Cerebellar nuclear complex (tissue), 1 donor: ENCODE measurements at places on chromosomes 11 and 22.

DNA sequence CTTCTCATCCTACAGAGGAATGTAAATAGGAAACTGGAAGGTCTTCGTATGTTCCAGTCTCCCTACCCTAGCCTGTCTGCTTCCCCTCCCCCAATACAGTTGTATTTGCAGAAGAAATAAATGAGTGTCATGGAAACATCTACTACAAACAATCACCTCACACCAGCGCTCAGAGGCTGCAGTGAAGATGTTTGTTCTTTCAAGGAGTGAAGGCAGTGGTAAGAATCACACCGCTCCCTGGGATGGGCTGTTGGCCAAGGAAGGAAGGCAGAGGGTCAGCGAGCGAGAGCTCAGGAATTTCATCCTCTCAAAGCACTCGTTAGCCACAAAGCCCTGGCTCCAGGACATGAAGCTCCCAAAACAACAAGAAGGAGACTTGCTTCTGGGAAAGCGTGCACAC, 1.1 kb upstream of the IGSF9B start:
- DNase-seq = no peak

DNA sequence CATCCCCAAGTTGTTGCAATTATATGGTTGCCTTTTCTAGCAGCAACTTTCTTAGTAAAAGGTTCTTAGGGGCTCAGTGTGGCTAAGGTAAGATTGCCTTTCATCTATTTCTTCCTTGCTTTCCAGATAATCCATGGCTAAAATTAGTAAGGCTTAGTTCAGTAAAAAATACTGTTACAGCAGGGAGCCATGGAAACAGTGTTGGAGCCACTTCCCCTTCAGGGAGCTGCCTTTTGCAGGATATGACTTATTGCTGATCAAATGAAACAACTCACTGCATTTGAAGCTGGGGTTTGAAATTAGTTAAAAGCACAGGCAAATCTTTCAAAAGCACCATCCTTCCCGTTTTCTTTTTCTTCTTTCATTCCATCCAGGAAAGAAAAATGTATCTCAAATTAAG, 184.3 kb downstream of the C11orf87 start:
- DNase-seq = no peak

- DNase-seq = no peak
Observed at GRCh38 chr11:67435031-67435726, 2.3 kb downstream of the PTPRCAP start.

DNA sequence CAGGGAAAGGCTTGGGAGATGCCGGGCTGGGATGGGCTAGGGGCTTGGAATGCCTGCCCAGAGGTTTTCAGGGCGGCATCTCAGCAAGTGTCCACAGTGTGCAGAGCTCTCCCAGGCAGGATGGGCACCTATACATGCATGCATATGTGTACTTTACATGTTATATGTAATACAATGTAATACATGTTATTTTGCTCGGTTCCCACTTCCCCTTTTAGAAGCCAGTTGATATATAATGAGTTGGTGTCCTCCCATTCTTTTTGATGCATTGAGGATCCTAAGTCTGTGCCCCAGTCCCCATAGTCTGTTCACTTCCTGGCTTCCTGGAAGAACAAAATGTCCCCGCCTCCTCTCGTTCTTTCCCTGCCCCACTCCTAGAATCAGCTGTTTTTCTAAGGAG, 20.1 kb upstream of the EIF3D start:
- no peak for DNase-seq

- DNase-seq = no peak
Observed at GRCh38 chr11:43250309-43250708, 61.5 kb upstream of the API5 start.

DNA sequence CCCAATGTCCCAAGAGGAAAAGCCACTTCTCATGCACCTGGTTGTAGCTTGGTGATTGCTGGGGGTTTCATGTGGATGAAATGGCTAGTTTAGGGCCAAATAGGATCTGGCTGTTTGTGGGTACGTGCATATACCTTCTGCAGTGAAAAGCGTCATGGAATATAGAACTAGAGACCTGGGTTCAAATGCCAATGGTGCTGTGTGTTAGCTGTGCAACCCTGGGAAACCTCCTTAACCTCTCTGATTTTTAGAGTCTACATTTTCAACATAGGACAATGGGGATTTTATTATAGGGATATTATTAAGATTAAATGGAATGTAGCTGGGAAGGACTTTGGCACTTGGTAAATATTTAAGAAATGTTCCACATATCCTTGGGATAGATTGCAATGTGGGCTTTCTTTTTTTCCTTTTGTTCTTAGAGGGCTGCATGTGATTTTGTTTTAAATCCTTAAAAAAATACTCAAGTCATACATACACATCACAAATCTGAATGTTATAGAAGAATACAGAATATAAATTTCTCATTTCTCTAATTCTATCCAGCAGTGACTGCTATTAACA, 112.6 kb upstream of the E2F8 start:
- no peak for DNase-seq

- no peak for DNase-seq
Observed at GRCh38 chr22:44076825-44077224, 52.7 kb downstream of the PARVB start.

DNA sequence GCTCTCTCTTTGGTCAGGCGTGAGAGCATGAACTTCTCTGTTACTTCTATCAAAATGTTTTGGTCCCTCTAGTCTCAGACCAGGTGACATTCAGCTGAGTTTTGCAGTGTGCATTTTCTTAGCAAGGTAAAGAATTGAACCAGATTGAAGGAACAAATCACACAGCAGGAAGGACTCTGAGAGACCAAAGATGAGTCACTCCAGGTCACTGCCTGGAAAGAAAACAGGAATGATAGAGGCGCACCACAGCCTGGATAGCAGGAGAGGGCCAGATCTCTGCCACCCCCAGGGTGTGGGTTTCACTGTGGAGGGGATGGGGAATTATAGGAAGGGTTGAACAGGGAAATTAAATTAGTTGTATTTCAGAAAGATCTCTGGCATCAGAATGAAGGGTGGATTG, 788.3 kb downstream of the NTM start:
- no peak for DNase-seq

DNA sequence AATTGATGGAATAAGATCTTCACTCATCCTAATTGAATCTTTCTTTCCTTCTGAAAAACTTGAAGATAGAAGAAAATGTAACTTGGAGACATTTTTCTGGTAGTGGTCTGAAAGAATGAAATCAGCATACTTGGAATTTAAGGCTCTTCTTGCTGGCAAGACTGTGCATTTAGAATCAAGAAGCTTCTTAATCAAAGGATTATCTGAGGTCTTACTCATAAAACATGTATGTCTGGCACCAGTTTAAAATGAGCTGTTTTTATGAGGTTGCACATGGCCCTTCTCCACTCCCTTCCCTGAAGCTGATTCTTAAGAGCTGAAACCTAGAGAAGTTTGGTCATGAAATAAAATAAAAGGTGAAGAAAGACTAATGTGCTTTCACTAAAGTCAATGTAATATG, 77.3 kb downstream of the ARHGEF12 start:
- DNase-seq = no peak

DNA sequence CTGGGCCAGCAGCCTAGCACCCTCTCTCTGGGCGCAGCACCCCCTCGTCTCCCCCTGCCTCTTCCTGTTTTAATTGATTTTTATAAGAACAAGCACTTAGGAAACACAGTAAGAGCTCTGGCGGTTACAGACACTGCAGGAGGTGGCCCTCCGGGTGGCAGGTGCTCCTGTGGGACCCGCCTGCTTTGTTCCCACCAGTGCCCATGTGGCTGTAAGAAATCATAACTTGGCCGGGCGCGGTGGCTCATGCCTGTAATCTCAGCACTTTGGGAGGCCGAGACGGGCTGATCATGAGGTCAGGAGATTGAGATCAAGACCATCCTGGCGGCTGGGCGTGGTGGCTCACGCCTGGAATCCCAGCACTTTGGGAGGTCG, 18.4 kb downstream of the TSPAN4 start:
- no peak for DNase-seq

DNA sequence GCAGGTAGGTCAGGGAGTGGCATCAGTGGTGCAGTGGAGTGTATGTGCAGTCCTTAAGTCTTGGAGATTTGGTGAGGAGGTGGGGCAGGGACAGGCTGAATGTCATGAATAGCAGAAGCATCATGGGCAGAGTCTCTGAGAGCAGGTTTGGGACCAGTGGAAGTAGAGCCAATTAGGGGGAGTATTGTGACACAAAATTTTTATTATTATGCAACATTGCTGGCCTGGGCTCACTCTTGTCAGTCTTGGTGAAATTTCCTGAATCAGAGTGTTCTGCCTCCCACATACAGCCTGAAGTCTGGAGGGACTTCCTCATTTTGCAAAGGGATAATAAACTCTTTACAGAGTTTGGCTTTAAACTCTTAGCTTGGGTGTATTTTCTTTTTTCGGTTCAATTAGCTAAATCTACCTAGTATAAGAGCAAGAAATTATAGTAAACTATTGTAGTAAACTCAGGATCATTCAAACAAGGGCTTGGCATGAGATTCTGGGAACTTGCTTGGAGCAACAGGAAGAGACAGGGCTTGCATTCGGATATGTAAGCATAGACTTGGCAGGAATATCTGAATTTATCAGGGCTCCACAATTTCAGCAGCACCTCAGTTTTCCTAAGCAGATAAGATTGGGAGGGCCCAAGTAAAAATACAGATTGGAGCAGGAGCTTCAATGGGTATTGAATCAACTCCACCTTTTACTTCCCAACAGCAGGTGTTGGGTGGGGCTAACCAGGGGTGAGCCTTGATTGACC, 67.7 kb downstream of the FDX1 start:
- no peak for DNase-seq

- DNase-seq = no peak
Observed at GRCh38 chr11:80727315-80727714, 1286.5 kb upstream of the TENM4 start.

- DNase-seq = peak; percentile 30
Observed at GRCh38 chr11:17979770-17980371, 33.0 kb downstream of the SERGEF start.

DNA sequence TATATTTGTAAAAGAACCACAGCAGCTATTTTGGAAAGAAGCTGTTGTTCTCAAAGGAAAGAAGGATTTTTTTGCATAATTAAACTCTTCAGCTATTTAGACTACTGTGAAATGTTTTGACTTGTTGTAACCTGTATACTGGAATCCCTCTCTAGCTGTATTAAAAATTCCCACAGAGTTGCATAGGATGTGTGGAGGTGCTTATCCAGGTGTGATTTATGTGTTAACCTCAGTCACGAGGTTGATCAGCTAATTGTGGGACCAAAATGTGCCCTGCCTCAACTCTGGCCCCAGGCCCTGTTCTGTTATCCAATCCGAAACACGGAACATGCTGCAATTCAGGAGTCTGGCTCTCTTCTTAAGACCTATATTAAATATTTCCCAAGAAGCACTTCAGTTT, 70.1 kb downstream of the LIF start:
- DNase-seq = no peak

GRCh38 chr11:66956689-66957290, 1.4 kb downstream of the PC start:
- no peak for DNase-seq

DNA sequence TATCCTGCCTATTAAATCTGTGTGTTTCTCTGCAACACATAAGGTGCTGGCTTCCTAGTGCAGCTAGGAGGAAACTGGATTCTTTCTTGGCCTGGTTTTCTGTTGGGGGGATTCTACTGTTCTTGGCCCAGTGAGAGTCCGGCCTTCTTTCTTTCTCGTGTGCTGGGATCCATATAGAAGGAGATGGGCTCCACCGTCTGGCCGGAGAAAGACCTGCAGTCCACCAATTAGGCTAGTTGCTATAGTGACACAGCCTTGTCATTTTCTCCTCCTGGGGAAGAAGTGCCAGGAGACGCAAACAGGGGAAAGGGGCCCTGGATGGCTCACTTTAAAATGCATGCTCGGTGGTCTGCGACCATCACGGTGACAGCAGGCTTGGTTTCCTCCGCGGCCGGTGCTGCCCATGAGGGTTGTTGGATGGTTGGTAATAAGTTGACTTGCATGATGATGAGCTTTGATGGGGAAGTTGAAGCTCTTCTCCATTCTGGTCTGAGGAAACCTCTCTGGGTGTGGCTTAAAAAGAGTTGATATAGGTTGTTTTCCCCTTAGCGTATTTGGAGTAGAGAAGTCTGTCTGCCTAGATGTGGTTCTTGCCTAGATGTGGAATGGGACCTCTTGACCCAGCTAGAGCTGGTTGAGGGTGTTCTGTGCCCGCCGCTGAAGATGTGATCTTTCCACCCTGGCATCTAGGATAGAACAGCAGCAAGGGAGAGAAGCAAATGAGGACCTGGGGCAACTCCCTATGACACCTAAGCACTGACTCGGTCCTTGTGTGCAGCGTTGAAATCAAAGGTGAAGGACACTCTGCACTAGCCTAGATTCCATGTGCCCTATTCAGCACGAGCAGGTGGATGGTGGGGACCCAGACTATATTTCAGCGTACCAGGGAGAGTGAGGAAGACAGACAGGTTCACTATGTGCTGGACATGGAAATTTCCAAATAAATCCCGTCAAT, 1335.0 kb downstream of the BRD1 start:
- peak; percentile 73 for DNase-seq

DNA sequence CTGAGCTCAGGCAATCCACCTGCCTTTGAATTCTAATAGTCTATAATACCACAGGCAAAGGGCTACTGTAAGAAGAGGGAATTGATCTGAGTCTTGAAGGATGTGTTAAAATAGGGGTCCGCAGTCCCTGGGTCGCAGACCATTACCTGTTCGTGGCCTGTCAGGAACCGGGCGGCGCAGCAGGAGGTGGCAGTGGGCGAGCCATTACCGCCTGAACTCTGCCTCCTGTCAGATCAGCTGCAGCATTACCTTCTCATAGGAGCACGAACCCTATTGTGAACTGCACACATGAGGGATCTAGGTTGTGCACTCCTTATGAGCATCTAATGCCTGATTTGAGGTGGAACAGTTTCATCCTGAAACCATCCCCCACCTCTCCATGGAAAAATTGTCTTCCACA, 11.5 kb upstream of the TMEM123 start:
- DNase-seq = no peak

GRCh38 chr22:38479096-38479837, 11.4 kb downstream of the KDELR3 start:
- DNase-seq = no peak

GRCh38 chr11:61309141-61309540, 14.0 kb upstream of the VWCE start:
- no peak for DNase-seq

DNA sequence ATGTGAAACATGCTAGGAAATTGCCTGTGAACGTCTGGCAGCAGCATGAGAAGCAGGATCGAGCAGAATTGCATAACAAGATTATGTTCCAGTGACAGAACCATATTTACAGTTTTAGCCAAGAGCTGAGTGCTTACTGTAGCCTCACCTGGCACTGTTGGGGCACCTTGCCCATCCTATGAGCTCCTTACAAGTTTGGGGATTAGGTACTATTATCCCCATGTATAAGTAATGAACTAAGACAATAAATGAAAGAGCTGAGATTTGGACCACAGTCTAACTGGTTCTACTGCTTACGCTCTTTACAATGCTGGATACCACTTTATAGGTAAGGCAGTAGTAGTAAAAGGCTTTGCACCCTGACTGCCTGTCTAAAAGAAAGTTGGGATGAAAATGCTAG, 17.1 kb upstream of the PATE1 start:
- DNase-seq = no peak

DNA sequence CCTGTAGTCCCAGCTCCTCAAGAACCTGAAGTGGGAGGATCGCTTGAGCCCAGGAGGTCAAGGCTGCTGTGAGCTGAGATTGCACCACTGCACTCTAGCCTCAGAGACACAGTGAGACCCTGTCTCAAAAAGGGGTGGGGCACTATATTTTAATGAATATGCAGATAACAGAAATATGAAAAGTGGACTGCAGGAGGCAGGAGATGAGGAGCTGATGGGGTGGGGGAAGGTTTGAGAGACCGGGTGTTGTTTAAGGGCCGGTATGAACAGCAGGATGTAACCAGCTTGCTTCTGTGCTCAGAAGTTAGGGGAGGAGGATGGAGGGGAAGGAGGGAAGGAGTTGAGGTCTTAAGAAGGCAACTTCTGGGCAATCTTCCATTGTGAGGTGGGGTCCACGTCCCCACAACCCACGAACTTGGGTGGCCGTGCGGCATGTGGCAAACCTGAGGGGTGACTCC, 1.3 kb upstream of the B4GALNT4 start:
- no peak for DNase-seq
